CD4-positive, alpha-beta T cell treated with Interleukin-12 subunit alpha and Interleukin-12 subunit beta, for 1 hour (primary cell): ENCODE measurements at places on chromosomes 13 and 19.

DNA sequence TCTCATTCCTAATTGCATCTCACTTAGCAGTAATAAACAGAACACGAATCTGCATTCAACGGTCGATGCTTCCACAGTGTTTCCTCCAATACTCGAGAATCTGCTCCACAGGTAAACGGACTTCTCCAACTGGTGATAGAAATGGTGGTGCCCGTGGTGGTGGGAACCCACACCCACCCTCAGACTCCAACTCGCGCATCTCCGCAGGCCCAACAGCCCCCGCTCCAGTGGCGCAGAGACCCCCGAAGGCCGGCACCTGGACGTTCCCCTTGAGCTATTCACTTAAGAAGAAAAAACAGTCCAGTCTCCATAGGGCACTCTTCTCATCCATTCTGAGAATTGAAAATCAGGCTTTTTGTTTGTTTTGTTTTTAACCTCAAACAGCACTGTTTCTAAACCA, 13.8 kb upstream of the RASA3 start:
- no peak for DNase-seq

DNA sequence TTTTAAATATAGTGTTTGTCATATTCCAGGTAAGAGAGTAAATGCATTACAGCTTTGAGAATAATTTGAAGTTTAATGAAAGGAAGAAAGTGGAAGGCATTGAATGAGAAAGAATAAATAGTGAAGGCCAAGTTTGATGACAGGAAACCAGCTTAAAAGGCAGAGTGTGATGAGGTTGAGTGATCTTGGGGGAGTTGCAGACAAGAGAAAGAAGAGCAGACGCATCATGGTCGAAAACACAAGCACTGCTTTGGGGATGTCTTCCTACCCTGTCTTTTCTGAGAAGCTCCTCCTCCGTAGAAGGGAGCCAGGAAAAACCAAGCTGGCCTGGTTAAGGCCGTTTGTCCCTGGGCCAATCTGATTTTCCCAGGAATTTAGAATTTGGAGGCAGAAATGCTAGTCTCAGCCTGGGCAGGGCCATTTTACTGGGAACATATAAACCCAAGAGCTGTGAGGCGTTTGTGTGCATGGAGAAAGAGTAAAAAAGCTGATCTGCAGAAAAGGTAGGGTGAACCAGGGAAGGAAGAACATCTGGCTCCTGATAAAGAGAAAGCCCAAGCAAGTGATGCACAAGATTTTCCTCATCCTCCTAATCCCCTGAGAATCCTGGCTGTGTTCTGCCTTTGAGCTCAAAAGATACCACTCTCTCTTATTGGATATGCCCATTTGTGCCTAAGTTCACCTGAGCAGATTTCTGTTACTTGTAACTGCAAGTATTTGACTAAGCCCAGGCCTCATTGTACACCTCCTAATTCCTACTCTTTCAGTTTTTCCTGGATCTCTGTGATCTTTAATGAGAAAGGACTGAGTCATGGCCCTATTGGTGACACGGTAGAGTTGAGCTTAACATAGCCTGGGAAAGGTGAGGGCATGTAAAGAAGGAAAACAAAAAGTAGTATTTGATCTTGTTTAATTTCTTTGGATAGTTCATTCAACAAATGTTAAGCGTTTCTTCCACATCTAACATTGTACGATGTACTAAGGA, 80.0 kb downstream of the WDFY2 start:
- DNase-seq = no peak

- no peak for DNase-seq
Measured at GRCh38 chr19:53892981-53893325, 11.0 kb downstream of the PRKCG start.

GRCh38 chr13:99980201-99980823, 1.3 kb upstream of the ZIC2 start:
- peak; percentile 55 for DNase-seq

DNA sequence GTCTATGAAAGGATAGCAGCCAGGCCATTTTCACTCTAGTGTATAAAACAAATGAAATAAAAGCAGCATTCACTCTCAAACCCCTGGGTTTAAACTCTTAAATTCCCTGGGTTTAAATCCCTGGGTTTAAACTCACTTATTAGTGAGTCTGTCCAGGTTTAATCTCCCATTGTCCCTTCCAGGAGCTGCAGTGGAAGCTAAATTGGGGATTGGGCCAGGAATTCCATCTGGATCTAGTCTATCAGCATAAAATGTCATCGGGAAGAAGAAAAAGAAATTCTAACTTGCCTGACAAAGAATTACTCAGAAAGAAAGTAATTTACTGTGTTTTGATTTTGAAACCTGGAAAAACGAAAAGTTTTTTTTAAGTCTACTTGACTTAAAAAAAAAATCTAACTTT, 54.8 kb downstream of the FRY start:
- no peak for DNase-seq

- DNase-seq = no peak
Measured at GRCh38 chr19:56294549-56294948, 20.1 kb downstream of the ZSCAN5A start.

DNA sequence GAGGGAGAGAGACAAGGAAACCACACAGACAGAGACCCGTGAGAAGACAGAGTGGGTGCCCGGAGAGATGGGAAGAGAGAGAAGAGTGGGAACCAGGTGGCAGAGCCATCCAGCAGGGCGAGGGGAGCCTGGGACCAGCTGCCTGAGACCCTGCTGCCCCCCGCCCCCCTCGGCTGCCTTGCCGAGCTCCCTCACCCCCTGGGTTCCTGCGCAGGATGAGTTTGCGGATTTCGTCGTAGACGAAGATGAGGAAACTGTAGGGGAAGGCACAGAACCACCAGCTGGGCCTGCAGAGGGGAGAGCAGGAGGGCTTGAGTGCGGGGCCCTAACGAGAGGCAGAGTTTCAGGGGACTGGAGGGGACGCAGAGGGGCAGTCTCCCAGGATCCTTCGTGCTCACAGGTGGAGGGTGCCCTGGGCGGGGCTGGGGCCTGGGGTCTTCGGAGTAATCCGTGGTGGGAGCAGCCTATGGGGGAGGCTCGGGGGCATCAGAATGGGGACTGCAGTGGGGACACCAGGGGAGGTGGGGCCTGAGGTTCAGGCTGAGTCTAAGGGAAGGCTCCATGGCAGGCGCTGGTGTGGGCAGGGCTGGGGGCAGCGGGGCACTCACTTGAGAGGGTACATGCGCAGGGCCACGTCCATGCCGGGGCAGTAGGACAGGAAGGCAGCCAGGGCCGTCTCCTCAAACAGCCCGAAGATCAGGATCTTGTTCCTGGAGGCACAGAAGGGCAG, 8.1 kb upstream of the RABAC1 start:
- DNase-seq = no peak

DNA sequence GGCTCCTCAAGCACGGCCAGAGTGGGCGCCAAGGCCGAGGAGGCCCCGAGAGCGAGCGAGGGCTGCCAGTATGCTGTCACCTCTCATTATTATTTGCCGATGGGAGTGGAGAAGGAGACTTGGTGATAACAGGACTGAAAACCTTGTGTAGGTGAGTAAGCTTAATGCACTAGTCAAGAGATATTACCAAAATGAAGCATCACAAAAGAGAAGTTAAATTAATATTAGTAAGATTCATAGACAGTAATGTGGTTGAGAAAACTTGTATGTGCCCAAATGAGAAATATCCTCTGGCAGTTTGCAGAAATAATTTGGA, 204.5 kb upstream of the SLITRK1 start:
- no peak for DNase-seq

- DNase-seq = no peak
Measured at GRCh38 chr13:73842626-73843025, 291.6 kb downstream of the KLF12 start.

DNA sequence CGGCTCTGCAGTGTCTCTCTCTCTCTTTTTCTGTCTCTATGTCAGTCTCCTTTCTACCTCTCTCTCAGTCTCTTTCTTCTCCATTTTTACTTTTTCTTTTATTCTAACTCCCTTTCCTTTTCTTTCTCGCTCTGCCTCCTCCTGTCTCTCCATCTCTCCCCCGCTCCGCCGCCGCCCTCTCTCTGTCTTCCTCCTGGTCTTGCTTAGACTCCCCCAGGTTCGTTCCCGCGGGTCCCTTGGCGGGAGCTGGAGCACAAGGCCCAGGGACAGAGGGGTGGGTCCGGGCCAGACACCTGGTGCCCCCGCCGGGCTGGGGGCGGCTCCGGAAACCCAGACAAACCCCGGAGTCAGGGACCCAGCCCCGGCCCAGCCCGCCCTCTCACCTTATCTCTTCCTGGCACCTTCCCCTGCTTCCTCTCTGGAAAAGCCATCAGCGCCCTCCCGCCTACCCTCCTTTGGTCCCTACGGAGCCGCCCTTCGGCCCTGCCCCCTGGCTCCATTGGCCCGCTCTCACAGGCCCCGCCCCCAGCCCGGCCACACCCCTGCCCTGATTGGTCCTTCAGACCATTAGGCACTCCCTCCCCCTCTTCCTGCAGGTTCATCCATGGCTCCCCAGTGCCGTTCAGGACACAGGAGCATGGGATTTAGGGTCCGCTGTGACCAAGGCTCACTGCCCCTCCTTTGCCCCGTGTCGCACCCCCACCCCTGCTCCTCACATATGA, 15.4 kb upstream of the NOP53 start:
- peak; percentile 24 for DNase-seq

DNA sequence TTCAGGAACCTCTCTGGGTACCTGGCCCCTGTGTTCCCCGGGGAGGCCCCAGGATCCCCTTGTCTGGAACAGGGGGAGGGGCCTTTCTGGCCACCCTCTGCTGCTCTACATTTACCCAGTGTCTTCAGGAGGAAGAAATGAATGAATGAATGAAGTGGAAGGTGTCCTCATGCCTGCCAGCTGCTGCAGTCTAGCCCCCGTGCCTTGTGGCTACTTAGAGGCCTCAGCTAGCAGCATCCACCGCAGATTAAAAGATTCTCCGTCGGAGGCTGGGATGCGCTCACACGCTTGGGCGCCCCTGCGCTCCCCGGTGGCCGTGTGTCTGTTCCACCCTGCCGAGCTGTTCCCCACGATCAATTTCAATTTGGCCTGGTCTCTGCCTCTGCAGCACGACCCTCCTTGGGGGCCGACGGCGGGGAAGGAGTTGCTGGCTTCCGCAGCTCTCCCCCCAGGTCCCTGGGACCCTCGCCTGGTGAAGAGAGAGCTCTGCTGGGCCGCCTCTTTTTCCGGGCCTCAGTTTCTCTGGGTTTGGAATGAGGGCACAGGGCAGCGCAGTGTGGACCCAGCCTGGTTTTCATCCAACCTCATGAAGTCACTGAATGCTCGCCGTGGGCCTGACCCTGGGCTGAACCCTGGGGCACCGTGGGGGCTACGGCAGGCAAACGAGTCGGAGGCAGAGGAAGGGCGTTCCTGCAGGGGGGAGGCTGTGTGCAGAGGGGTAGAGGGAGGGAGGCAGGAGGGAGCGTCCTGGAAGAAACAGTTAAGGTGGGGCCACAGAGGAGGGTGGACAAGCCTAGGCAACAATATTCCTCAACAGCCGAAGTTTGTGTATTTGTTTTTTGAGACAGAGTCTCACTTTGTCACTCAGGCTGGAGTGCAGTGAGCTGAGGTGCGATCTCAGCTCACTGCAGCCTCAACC, 28.3 kb downstream of the EFNA2 start:
- DNase-seq = no peak

DNA sequence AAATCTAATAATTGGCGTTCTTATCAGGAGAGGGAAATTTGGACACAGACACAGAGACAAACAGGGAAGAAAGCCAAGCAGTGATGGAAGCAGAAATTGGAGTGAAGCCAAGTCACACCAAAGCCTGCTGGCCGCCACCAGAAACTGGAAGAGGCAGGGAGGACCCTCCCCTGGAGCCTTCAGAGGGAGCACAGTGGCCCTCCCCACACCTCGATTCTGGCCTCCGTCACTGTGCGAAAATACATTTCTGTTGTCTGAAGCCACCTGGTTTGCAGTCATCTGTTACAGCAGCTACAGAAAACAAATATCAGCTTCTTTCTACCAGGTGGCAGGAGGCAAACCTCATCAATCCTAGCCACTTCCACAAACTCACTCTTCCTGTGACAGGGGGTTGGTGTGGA, 8.3 kb upstream of the TLE6 start:
- no peak for DNase-seq

GRCh38 chr19:49213791-49214190, 56.2 kb downstream of the TRPM4 start:
- DNase-seq = no peak

DNA sequence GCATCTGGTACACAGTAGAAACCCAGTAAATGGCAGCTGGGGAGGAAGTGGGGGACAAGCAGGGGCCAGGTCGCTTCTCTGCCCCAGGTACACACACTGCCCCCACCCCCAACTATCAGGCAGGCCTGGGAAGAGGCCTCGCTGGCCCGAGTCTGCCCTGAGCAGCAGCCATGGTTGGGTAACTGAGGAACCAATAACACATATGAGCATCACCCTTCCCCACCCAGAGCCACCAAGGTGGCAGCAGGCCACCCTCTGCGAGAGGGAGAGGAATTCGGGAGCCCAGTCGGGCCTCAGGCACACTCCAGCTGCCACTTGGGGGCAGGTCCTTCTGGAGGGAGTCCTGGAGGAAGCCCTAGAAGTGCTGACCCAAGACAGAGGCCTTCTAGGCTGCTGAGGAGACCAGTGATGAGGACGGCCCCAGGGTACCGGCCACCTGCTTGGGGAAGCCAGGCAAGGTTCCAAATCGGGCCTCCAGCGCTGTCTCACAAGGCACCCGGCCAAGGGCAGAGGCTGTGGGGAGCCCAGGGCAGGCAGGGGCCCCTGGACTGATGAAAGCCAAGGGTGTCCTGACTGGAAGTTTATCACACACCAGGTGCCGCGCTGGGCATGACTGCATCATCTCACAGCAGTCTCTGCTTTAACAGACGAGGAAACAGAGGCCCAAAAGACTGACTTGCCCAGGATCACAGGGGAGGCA, 14.0 kb upstream of the KPTN start:
- no peak for DNase-seq

DNA sequence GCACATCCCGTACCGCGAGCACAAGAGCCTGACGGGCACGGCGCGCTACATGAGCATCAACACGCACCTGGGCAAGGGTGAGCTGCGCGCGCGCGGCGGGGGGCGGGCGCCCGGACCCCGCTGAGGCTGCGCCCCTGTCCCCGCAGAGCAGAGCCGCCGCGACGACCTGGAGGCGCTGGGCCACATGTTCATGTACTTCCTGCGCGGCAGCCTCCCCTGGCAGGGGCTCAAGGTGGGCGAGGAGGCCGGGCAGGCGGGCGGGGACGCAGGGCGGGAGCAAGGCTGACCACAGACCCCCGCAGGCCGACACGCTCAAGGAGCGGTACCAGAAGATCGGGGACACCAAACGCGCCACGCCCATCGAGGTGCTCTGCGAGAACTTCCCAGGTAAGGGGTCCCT, 36.5 kb downstream of the BTBD2 start:
- DNase-seq = no peak

- no peak for DNase-seq
Measured at GRCh38 chr19:36067681-36068080, 13.0 kb downstream of the WDR62 start.

- DNase-seq = no peak
Measured at GRCh38 chr13:28741084-28741491, 22.3 kb upstream of the SLC46A3 start.

DNA sequence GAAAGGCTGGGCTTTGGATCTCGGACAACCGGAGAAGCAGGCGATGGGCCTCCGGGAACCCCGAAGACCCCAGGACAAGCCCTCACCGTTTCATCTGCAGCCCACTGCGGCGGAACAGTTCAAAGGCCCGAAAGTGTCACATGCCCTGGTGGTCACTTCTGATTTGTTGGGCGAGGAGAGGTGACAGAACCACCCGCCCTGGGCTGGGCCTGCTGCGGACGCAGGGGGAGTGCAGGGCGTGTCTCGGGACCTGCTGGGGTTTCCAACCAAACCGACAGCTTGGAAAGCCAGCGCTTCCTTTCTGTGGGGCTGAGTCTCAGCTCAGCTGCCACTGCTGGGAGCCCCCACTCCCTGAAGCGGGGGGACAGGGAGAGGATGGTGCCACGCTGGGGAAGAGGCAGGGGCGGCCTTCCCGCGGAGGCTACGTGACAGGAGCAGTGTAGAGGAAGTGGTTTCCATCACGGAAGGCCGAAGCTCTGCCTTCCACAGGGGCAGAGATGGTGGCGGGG, 22.8 kb upstream of the ZBTB7A start:
- peak; percentile 62 for DNase-seq
